ENCODE measurements at places on chromosomes 16 and 17.

DNA sequence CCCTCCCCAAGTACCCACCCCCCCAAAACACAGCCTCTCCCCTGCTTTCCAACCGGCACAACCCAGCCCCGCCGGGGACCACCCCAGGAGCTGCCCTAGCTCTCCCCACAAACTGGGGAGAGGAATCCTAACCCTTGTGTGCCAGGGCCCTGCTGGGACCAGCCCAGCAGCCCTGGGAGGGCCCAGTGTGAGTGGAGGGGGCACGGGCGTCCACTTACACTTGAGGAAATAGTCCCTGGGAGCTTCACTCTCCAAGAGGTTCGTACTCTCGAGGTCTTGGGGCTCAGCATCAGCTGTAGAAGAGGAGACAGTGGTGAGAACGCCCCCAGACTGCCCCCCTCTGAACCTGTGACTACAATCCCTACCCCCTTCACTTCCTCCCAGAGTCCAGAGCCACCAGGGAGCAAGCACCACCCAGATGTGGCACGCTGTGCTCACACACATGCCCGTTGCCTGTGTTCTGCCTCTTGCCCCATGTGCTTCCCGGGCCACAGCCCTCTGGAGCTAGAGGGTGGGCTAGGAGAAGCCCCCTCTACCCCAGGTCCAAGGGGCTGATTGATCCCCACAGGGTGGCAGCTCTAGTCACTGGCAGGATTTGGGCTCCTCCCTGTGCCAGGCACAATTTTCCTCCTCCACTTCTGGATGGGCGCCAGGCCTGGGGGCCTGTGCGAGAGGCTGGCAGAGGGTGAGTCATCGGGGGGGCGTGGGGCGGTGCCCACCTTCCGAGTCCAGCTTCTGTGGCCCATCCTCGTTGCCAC is 3.0 kb downstream of the TRIM47 start:
- no peaks in the 10 kb centered on the region for H3K27me3 ChIP-seq
- peaks cover 41% of the 10 kb centered on the region for H3K4me1 ChIP-seq
- peak overlapping the region; percentile 61 for H3K4me3 ChIP-seq
- H3K27ac ChIP-seq: no peak overlapping the region

- no peaks in the 10 kb centered on the region for H3K36me3 ChIP-seq
- no peak overlapping the region for H3K4me3 ChIP-seq
- H3K27me3 ChIP-seq: no peaks in the 10 kb centered on the region
- DNase-seq: no peak
Measured at GRCh38 chr16:79097166-79097565, 503.4 kb downstream of the MAF start.

GRCh38 chr16:56628486-56629350 is 3.1 kb downstream of the MT1E start:
- no peaks in the 10 kb centered on the region for H3K36me3 ChIP-seq
- H3K4me1 ChIP-seq: peaks cover 21% of the 10 kb centered on the region
- H3K27ac ChIP-seq: no peak overlapping the region
- no peak overlapping the region for H3K4me3 ChIP-seq
- DNase-seq: no peak

DNA sequence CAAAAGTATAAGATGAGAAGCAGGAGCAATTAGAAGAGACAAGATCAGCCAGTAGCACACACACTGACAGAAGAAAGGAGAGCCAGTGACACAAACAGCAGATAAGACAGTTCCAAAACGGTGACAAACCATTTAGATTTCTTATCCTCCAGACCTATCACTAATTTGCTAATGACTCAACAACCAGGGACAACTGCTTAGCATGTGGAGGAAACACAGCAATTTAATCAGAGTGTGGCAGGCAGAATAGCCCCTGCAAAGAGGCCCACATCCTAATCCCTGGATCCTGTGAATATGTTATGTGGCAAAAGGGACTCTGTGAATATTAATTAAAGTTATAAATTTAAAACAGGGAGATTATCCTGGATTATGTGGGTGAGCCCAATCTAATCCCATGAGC is 81.1 kb downstream of the CACNG1 start:
- H3K4me1 ChIP-seq: no peaks in the 10 kb centered on the region
- H3K27me3 ChIP-seq: no peaks in the 10 kb centered on the region
- peaks cover 31% of the 10 kb centered on the region for H3K36me3 ChIP-seq
- no peak overlapping the region for H3K27ac ChIP-seq
- DNase-seq: no peak

- H3K27ac ChIP-seq: no peak overlapping the region
- H3K4me3 ChIP-seq: no peak overlapping the region
- no peaks in the 10 kb centered on the region for H3K27me3 ChIP-seq
- H3K36me3 ChIP-seq: no peaks in the 10 kb centered on the region
- DNase-seq: no peak
Measured at GRCh38 chr16:4298761-4299522, 16.9 kb upstream of the GLIS2 start.

- H3K4me3 ChIP-seq: no peak overlapping the region
- no peaks in the 10 kb centered on the region for H3K27me3 ChIP-seq
- no peak overlapping the region for H3K27ac ChIP-seq
- H3K4me1 ChIP-seq: no peaks in the 10 kb centered on the region
Measured at GRCh38 chr17:78682363-78682762, 99.7 kb downstream of the CYTH1 start.

GRCh38 chr17:12113156-12113555 is 92.5 kb downstream of the MAP2K4 start:
- no peaks in the 10 kb centered on the region for H3K27me3 ChIP-seq
- no peak for DNase-seq
- no peak overlapping the region for H3K4me3 ChIP-seq

GRCh38 chr16:19167710-19168370 is at the start of gene SYT17:
TSS of gene SYT17 (plus strand) at chr16:19168240. CDS start at chr16:19168647, 407 bp downstream.
- H3K36me3 ChIP-seq: no peaks in the 10 kb centered on the region
- DNase-seq: no peak
- H3K4me3 ChIP-seq: no peak within 1 kb of the TSS
- H3K4me1 ChIP-seq: no peaks in the 10 kb centered on the region
- no peaks in the 10 kb centered on the region for H3K27me3 ChIP-seq

DNA sequence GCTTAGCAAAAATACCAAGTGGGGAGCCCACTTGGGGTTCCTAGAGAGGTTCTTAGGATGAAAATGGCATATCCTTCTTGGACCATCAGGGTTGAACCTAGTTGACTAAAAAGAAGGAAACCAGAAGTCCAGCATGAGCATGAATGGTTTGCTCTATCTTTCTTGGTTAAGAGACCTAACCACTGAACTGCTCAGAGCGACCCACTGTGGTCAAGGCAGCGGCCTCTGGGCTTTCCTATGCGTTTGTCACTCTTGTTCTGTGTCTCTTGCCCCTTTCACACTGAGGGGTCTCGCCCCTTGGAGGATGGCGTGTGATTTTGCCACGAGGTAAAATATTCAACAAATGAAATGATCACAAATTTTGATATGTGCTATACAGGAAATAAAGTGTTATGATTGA is 526 bp upstream of the BORCS6 start:
- peaks cover 39% of the 10 kb centered on the region for H3K4me1 ChIP-seq
- peak overlapping the region; percentile 8 for H3K27ac ChIP-seq
- H3K36me3 ChIP-seq: no peaks in the 10 kb centered on the region
- H3K4me3 ChIP-seq: peak overlapping the region; percentile 18

DNA sequence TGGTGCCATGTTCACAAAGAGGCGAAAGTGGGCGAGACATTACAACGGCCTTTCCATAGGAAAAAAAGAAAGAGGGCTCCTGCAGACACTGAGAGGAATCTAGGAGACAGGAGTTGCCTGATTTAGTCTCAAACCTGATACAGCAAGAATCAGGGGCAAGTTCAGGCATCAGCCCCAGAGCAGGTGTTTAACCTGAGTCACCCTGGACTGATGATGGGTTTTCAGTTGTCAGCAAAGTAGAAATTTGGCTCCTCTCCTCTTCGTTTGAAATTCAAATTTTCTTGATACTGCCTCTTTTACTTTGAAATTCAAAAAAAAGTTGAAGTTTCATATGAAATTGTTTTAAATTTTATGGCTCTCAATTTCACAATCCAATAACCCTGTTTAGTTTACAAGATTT is 189.5 kb downstream of the ABCC12 start:
- H3K4me3 ChIP-seq: no peak overlapping the region
- H3K4me1 ChIP-seq: no peaks in the 10 kb centered on the region
- DNase-seq: no peak
- H3K27ac ChIP-seq: no peak overlapping the region

DNA sequence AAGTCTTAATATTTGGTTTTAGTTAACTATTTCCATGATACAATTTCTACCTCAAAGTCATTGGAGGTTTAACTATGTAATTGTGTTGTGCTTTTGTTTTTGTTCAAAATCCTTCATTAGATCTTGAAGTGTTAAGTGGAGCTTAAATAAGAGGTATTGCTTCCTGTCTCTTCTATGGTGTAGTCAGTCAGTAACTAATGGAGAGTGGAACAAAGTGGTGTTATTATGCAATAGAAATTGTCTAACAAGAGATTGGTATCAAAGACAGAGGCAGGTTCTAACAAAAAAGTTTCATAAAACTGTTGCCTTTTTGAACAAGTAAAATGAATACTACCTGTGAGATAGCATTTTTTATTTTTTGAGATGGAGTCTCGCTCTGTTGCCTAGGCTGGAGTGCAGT is 45.2 kb downstream of the GRB7 start:
- H3K27me3 ChIP-seq: no peaks in the 10 kb centered on the region
- no peak overlapping the region for H3K4me3 ChIP-seq
- no peak overlapping the region for H3K27ac ChIP-seq
- peaks cover 13% of the 10 kb centered on the region for H3K36me3 ChIP-seq
- DNase-seq: no peak
- H3K4me1 ChIP-seq: peaks cover 65% of the 10 kb centered on the region

- peak overlapping the region; percentile 96 for H3K27ac ChIP-seq
- H3K27me3 ChIP-seq: no peaks in the 10 kb centered on the region
- H3K4me1 ChIP-seq: peaks cover 50% of the 10 kb centered on the region
- DNase-seq: peak; percentile 42
Measured at GRCh38 chr17:81870131-81870980, 781 bp downstream of the ARHGDIA start.

DNA sequence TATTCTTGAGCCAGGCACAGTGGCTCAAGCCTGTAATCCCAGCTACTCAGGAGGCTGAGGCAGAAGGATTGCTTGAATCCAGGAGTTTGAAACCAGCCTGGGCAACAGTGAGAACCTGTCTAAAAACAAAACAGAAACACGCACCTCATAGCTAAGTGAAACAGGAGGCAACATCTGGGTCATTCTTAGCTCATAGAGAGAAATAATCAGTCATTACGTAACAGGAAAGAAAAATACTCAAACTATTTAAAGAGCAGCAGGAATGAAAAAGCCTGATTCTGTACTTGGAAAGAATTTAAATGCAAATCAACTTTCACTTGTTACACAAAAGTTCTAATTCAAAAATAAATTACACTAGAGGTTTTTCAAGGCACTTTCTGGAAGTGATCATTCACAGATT is 17.2 kb downstream of the CHCT1 start:
- DNase-seq: no peak
- no peaks in the 10 kb centered on the region for H3K36me3 ChIP-seq
- H3K27ac ChIP-seq: no peak overlapping the region
- no peak overlapping the region for H3K4me3 ChIP-seq

- H3K27me3 ChIP-seq: no peaks in the 10 kb centered on the region
- no peak for DNase-seq
- H3K4me1 ChIP-seq: peaks cover 21% of the 10 kb centered on the region
- peak overlapping the region; percentile 83 for H3K27ac ChIP-seq
Measured at GRCh38 chr16:57186872-57187854, 1.0 kb downstream of the RSPRY1 start.

GRCh38 chr17:17540935-17541639 is 44.9 kb upstream of the RASD1 start:
- no peaks in the 10 kb centered on the region for H3K27me3 ChIP-seq
- H3K27ac ChIP-seq: no peak overlapping the region
- H3K36me3 ChIP-seq: no peaks in the 10 kb centered on the region
- no peak overlapping the region for H3K4me3 ChIP-seq

GRCh38 chr16:20867585-20867984 is 32.6 kb downstream of the DCUN1D3 start:
- H3K27ac ChIP-seq: no peak overlapping the region
- H3K27me3 ChIP-seq: no peaks in the 10 kb centered on the region
- H3K4me3 ChIP-seq: no peak overlapping the region
- DNase-seq: no peak
- H3K36me3 ChIP-seq: no peaks in the 10 kb centered on the region
- peaks cover 2% of the 10 kb centered on the region for H3K4me1 ChIP-seq

All from CD8-positive, alpha-beta memory T cell (primary cell).